ENCODE measurements at places on chromosomes 7 and 10.

GRCh38 chr7:127625331-127625730 lies 7.4 kb upstream of the PAX4 start:
- no peak for DNase-seq

DNA sequence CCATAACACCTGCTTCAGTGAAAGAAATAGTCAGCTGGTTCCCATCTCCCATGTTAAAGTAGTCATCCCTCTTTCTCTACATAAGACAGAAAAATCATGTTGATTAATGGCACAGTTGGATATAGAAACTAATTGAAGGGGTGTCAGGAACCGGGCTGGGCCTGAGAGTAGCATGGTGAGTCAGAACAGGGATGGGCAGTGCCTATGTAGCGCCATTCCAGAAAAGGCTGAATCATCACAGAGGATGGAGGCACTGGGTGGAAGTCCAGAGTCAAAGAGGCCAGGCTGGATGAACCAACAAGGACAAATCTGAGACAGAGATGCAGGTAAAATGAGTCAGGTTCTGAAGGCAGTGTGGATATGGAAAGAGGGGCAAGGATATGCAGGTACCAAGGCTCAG lies 201.2 kb downstream of the LHFPL3 start:
- DNase-seq: no peak

DNA sequence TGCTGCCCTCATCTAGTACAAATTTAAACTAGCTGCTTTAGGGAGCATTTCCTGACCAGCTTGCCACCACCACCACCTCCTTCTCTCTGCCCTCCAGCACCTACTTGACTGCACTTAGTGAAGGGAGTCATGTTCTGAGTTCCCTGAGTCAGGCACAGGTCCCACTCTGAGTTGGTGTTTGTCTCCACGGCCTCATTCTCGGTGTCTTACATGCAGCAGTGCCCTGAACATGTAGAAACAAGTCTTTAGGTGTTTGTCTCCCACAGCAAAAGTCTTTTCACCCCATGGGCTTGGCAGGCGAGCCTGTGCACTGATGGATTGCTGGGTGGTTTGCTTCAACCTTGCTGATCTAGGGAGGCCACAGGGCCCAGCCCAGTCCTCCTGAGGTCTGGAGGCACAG lies 16.9 kb downstream of the TSPAN14 start:
- DNase-seq: no peak

GRCh38 chr7:28128608-28129007 lies 52.0 kb downstream of the JAZF1 start:
- DNase-seq: no peak

DNA sequence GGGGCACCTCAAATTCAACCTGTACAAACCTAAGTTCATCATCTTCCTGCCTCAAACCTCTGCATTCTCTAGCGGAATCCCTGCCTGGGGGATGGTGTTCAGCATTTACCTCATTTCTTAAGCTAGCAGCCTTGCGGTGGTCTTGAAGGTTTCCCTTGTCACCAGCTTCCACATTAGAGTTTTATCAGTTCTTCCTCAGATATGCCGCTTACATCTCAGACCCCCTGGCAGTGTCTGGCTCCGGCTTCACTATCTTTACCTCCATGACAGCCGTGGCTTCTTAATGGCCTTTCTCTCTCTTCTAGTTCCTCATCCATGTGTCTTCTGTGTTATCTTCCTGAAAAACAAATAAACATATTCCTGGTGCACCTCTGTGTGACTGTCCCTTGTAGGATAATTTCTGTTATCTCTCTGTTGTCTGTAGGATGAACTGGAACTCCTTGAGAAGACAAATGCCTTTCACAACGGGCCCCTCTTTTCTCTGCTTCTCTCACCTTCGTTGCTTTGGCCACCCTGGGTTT lies 101.1 kb upstream of the BMPER start:
- DNase-seq: no peak

GRCh38 chr10:123562387-123562786 lies 103.8 kb upstream of the GPR26 start:
- no peak for DNase-seq

DNA sequence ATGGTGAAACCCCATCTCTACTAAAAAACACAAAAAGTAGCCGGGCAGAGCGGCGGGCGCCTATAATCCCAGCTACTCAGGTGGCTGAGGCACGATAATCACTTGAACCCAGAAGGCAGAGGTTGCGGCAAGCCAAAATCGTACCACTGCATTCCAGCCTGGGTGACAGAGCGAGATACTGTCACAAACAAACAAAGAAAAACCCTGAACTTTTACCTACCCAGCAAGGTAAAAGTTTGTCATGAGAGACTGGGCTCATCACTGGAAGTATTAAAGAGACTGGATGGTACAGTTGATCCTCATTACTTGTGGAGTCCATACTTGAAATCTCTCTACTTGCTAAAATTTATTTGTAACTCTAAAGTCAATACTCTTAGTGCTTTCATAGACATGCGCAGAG lies 113.9 kb downstream of the NDUFB2 start:
- no peak for DNase-seq

DNA sequence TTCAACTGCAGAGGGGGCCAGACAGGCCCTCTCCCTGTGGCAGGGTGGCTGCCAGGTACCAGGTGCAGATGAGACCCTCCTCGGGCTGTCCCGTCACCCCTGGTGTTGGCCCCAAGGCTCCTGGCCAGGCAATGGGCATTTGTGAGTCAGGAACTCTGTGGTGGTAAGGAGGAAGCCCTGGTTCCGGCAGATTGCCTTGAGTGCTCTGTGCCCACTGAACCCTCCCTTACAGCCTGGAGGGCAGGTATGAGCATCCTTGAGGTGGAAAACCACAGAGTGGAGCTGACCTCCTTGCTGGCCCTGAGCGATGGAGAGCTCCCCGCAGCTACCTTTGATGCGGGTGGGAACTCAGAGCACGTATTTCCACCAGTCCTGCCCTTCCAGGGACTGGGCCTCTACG lies 2.0 kb downstream of the PAOX start:
- DNase-seq: no peak

DNA sequence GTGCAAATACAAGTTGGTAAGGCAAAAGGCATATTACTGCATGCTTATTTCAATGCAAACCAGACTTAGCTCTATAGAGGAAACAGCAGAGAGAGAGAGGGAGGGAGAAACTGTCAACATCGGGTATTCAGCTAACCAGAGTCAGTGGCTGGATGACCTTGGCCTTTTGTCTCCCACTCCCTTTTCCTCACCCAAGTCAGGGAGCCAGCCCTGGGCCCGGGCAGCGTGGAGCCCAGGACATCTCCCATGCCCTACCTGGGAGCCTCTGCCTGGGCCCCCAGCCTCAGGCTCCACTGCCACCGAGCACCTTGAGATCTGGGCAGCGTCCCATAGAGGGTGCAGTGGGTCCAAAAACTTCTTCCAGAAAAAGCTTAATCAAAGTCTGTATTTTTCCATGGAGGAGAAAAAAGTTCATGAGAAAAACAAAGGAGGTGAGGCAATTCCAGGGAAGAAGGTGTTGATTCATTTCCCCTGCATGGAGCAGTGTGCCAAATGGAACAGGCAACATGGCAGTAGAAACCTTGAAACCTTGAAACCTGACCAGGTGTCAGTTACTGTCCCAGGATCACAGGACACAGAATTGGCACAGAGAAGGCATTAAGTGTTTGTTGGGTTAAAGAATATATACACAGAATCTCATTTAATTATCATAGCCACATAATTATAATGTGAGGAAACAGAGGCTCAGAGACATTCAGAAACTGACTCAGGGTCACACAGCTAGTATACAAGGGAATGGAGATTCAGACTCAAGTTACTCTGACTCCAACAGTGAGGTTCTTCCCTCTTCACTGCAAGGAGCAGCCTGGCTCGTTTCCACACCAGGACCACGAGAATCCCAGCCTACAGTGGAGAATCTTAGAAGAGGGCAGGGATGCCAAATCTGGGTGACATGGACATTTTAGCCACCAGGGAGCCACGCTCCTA lies 5.8 kb upstream of the NCOA4 start:
- no peak for DNase-seq

DNA sequence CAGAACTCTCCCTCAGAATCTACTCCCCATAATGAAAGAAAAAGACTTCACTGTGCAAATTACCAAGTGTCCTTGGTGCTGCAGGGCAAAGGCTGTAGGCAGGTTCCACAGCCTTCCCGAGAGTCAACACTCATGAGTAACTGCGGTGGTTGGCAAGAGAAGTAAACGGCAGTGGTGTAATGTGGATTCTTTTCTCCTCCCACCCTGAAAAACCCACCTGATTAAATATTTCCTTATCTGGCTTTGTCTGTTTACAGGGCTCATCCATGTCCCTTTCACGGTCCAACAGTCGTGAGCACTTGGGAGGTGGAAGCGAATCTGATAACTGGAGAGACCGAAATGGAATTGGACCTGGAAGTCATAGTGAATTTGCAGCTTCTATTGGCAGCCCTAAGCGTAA lies 300.9 kb downstream of the BICC1 start:
- no peak for DNase-seq

GRCh38 chr7:18623389-18623788 lies 127.8 kb downstream of the HDAC9 start:
- no peak for DNase-seq

GRCh38 chr7:94222516-94222915 lies 172.2 kb upstream of the COL1A2 start:
- DNase-seq: no peak

DNA sequence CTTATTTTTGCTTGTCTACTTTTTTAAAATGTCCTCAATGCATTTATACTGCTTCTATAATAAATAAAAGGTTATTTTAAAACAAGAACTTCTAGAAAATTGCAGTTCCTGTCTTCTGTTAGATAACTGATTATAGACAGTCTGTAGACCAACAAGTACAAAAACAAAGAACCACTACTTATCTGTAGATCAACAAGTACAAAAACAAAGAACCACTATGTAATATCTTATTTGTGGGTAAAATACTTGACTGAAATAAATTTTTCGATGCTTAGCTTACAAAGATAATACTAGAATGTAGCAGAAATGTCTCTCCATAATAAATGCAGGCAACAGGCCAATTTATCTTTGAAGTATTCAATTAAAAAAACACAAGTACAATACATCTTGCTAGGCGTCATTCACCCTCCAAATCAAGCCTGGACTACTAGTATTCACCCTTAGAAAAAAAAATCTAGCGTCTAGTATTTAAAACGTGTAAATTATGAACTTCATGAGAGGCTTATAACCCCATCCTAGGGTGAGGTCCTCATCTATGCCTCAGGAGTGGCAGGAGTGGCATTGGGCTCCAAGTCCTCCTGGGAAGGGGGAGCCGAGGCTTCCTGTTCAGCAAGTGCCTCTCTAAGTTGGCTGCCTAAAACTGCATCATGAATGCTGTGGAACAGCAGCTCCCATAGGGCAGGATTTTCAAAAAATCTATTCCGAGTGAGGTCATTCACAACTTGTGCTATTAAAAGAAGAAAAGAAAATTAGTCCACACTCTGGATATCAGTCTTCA lies 26.6 kb downstream of the PSMC2 start:
- DNase-seq: no peak

All from CD4-positive, alpha-beta T cell treated with Interleukin-1 beta for 1 hour (primary cell).